ENCODE measurements at places on chromosomes 12 and 14.

- DNase-seq = no peak
These were observed 34.5 kb downstream of the SCARB1 start for GRCh38 chr12:124829008-124829707.

- no peak for DNase-seq
These were observed 933.3 kb downstream of the TMTC2 start for GRCh38 chr12:83619973-83620372.

DNA sequence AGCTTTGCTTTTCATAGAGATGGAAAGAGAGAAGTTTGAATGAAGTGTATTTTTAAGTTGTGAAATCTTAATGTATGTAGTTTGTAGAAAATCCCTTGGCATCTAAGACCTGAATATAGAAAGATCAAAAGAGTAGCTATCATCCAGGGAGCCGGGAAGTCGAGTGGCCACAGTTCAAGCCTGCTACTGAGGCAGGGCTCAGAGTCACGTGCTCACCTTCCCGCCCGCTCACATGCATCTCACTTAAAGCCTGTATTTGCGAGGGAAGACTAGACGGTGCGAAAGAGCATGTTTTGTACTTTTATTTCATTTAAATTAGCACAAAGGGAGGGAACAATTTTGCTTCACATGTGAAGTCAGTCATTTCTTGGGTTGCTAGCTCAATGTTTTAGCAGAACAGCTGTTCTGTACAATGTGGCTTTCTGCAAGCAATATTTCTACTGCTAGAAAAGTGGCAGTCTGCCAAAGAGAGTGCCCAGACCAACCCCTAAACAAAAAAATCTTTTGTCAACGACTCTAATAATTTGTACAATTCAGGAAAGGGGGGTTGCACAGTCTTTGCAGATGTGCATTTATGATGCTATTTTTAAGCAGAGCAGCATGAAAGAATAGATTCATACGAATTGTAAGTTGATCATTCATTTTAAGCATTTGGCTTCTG is 290.7 kb downstream of the NPAS3 start:
- no peak for DNase-seq

DNA sequence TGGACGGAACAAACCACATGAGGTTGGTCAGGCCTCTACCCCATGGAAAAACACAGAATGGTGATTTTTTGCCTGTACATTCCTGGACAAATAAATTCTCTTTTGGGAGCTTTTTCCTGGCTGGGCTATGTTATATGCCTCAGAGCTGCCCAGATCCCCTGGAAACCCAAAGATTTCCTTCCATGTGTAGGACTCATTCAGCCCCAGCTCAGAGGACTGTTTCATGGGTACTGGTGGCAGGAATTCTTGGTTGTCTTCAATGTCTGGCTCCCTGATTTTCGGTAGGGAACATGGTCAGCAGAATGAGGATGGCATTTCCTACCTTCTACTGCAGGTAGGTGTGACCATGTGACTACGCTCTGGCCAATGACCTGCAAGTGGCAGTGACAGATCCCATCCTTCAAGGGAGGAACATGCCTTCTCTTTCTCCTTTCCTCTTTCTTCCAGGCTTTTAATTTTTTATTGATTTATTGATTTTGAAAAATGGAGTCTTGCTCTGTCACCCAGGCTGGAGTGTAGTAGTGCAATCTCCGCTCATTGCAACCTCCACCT is 15.4 kb upstream of the P2RX7 start:
- no peak for DNase-seq

- no peak for DNase-seq
These were observed 45.0 kb downstream of the SLC24A4 start for GRCh38 chr14:92368001-92368400.

- DNase-seq = no peak
These were observed 660.1 kb downstream of the MED13L start for GRCh38 chr12:115617391-115617790.

GRCh38 chr12:57460468-57460784 is 841 bp downstream of the GLI1 start:
- no peak for DNase-seq

DNA sequence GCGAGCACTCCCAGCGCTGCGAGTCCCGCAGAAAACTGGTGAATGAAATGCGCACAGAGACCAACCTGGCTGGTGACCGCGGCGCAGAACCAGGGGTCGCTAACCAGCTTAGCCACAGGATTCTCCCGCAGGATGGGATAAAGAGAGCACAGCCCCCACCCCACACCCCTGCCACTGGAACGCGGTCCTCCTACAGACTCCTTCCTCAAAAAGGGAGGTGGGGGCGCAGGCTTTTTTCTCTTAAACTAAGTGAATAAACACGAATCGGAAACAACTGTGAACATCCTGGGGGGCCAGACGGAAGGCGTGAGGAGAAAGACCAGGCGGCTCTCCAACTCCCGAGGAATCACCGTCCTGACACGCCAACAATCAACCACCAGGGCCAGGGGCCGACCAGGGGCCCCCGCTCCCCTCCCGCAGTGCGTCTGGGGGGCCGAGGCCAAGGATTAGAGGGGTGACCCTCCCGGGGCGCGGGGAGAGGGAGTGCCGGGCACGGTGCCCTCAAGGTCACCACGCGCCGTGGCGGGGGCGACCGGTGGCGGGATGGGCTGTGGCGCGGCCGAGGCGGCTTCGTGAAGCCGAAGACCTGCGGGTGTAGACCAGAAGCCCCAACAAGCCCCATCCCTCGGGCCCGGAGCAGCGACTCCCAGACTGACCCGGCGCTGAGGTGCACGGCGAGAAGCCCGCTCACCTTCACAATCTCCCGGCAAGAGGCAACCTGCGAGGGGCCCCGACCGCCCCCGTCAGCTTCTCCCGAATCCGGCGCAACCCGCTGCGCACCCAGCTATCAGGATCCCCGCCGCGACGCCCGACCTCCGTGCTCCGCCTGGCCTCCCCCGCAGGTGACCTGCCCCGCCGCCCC is 704 bp downstream of the ATP2B1 start:
- DNase-seq = no peak

DNA sequence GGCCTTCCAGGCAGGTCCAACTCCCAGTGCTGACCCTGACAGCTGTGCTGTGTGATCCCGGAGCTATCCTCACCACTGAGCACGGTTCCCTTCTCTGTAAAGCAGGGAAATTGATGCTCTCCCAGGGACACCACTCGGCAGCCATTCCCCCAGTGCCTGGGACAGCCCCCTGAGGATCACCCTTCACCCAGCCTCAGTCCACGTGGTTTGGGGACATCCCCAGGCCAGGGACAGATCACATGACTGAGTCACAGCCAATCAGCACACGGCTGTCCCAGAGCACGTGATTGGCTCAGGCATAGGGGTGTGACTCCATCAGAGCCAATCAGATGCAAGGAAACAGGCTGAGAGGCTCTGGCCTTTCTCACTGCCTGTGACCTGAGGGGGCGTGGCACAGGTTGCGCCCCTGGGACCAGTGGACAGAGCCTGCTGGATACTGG is 68.8 kb upstream of the SFSWAP start:
- no peak for DNase-seq

DNA sequence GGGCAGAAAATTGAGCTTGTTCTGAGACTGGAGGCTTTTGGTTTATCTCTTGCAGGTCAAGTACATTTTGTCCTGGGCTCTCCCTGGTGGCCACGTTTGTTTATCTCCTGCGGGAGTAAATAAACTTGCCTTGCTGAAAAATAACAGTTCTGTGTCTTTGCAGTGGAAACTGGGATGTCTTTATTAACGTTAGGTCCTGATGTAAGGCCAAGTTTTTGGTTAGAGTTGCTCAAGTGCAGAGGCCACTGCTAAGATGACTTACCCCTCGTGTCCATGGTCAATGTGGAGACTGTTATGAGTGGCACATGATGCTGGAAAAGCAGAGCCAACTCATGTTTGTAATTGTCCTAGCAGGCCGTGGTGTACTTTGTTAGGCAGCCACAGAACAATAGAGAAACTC is 3.8 kb downstream of the PTPN11 start:
- DNase-seq = no peak

- DNase-seq = no peak
These were observed 216.1 kb downstream of the TMEM132D start for GRCh38 chr12:129687731-129688130.

- DNase-seq = no peak
These were observed 1.9 kb upstream of the ARL6IP4 start for GRCh38 chr12:122978507-122978955.

DNA sequence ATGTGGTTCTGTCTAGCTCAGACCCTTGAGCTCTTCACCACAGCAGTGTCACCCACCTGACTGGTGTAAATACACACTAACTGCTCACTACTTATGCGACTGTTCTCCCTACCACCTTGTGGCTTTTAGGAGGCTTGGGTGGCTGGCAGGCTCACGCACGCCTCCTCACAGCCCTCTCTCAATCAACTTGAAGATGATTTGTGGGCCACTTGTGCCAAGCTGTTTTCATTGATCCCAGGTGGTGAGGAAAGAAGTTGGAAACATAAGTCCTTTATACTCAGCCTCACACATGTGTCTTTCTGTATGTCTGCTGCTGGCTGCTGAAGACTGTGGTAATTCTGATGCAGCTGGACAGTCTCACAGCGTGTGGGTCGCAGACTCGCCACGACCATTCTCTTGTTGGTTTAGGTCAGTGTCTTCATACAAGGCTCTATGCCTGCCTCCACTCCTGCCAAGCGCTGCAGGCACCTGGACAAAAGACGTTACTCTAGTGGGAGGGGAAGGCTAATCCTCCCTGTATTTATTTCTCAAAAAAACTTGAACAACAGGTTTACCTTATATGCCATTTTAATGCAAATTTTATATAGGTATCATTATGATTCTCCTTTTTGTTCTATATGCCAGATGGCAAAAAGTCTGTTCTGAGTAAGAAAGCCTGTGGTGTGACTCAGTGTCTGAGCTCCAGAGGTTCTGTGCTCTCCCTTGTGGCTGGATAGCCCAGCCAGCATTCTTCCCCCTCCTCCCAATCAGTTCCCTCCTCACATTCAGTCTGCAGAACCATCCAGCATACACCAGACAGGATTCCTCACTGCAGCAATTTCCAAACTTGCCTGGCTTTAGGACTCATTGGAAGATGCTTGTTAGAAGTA is 115.6 kb downstream of the DIP2B start:
- DNase-seq = no peak

DNA sequence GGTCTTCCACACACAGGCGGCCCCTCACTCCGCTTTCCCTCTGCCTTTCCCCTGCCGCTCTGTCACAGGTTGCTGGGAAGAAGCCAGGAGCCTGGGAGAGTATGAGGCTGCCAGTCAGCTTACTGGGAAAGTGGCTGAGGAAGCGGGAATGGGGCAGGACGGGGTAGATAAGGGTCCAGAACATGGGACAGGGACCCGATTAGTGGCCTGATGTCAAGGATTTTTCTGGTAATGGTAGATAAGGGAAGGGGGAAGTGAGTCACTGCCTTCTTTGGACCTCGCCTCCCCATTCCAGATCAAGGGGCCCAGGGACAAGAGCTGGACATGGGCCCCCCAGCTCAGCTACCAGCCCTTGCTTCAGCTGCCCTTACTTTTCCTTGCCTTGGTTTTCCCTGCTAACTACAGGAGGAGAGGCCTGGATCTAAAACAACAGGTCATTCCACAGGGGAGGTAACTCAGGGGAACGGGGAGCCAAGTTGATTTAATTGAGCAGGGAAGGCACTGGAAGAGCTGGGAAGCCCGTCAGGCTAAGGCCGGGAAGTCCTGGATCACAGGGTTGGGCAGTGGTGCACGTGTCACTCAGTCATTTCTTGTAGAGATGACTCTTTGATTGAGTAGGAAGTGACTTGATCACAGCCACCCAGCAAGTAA is 3.5 kb upstream of the LPAR5 start:
- DNase-seq = no peak

DNA sequence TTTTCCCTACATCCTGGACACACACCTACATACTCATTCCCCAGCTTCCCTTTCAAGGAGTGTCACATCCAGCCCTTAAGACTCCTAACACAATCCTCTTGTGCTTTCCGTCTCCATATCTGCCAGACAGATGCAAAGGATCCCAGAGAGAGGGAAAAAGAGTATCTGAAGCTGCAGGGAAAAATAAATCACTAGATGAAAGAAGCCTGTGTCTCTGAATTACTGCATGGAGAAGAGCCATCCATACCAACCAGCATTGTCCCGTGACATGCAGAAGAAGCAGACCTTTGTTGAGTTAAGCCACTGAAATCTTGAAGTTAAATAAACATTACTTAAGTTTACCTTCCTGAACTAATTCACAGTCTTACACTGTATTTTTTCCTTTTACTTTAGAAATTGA is 54.6 kb downstream of the GTF2A1 start:
- no peak for DNase-seq

- DNase-seq = no peak
These were observed 1176.7 kb upstream of the SEL1L start for GRCh38 chr14:82710267-82710841.

DNA sequence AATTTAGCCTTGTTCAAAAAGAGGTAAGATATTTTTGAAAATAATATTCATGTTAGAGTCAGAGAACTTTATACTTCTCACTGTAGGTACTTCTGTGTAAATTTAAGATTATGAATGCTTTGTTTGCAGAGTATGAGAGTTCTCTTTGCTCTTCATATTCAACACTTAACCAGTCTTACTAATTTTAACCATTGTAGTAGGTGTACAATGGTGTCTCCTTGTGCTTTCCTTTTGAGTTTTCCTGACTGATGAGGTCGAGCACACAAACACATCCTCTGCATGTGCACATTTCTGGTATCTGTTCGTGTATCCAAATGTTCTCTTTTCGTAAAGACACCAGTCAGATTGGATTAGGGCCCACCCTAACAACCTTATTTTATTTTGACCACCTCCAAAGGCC is 45.8 kb downstream of the MIA2 start:
- no peak for DNase-seq

DNA sequence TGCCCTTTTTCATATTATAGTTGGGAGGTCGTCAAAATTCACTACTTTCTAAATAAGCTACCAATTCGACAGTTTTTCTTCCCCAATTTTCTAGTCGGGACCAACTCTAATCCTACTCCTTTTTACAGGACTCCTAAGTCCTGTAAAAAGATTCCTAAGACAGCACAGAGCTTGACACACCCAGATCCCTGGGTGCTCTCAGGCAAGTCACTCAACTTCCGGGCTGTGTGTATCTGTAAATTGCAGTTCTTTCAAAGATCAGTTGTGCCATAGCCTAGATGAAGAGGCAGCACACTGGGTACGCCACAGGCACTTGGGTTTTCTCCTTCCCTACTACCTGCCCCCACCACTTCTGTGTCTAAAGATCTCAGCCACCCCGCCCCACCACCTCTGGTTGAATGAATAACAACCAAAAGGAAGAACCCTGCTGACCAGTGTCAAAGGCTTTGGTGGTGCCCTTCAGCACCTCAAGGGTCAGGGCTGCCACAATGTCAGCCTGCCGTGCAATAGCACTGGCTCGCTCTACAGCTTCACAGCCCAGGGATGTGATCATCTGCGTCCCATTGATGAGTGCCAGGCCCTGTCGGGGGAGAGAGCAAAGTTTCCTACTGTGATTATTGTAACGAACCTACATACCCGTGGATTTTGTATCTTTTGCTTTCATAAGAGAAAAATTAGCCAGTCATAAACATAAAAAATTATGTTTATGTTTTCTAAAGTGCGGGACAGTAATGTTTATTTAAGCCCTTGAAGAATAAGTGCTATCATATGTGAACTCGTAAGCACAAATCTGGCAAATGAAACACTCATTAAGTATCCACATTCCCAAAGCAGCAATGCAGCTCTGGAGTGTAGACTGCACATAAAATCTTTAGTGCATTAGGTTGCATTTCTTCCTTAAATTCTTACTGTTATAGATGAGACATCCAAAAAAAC is 9.2 kb downstream of the HAL start:
- DNase-seq = no peak

- DNase-seq = no peak
These were observed 3.0 kb downstream of the DHRS1 start for GRCh38 chr14:24296341-24297157.

- no peak for DNase-seq
These were observed 118.8 kb downstream of the ST8SIA1 start for GRCh38 chr12:22215467-22216253.

- DNase-seq = no peak
These were observed 104.0 kb downstream of the ETNK1 start for GRCh38 chr12:22728987-22729386.
